ENCODE measurements at places on chromosomes 1 and 21. TPM values are rescaled to one million over a fixed set of nuclear protein-coding genes. Genes with fewer than 3 reads are reported as not detected.

- no peaks in the 10 kb centered on the region for H3K27me3 ChIP-seq
- H3K4me1 ChIP-seq: peaks cover 78% of the 10 kb centered on the region
- H3K36me3 ChIP-seq: peaks cover 7% of the 10 kb centered on the region
- H3K4me3 ChIP-seq: no peak overlapping the region
- DNase-seq: no peak
Observed at GRCh38 chr1:91793189-91793588, 92.8 kb downstream of the TGFBR3 start.

- peaks cover 2% of the 10 kb centered on the region for H3K36me3 ChIP-seq
- no peaks in the 10 kb centered on the region for H3K27me3 ChIP-seq
- DNase-seq: no peak
- H3K4me3 ChIP-seq: no peak overlapping the region
- peaks cover 14% of the 10 kb centered on the region for H3K4me1 ChIP-seq
- peak overlapping the region; percentile 62 for H3K27ac ChIP-seq
Observed at GRCh38 chr1:100597061-100597741, 59.3 kb downstream of the GPR88 start.

- DNase-seq: no peak
- no peaks in the 10 kb centered on the region for H3K36me3 ChIP-seq
- no peak overlapping the region for H3K27ac ChIP-seq
- no peak overlapping the region for H3K4me3 ChIP-seq
- H3K4me1 ChIP-seq: peaks cover 10% of the 10 kb centered on the region
Observed at GRCh38 chr1:71651214-71651613, 570.4 kb upstream of the ZRANB2 start.

DNA sequence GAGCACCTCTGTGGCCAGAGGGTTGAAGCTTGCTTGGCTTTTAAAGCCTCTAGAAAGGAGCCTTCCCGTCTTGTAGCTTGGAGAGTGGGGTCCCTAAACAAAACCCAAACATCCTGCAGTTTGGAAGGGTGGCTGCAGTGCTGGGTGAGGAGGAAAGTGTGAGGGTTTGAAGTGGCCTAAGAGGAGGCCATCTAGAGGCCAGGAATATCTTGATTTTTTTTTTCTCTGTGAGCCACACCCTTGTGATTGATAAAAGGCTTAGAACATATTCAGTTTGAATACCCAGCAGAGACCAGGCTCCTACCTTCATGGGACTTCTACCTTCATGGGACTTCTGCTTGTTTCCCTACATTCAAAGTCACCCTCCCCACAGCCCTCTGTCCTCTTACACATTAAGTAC, 37.3 kb upstream of the PIGV start:
- H3K36me3 ChIP-seq: peaks cover 37% of the 10 kb centered on the region
- no peak for DNase-seq
- peaks cover 12% of the 10 kb centered on the region for H3K4me1 ChIP-seq
- H3K4me3 ChIP-seq: no peak overlapping the region
- no peaks in the 10 kb centered on the region for H3K27me3 ChIP-seq

GRCh38 chr1:93816970-93817678, 61.9 kb downstream of the DNTTIP2 start:
- H3K27me3 ChIP-seq: no peaks in the 10 kb centered on the region
- H3K4me1 ChIP-seq: peaks cover 39% of the 10 kb centered on the region
- H3K36me3 ChIP-seq: no peaks in the 10 kb centered on the region
- no peak for DNase-seq
- no peak overlapping the region for H3K4me3 ChIP-seq

DNA sequence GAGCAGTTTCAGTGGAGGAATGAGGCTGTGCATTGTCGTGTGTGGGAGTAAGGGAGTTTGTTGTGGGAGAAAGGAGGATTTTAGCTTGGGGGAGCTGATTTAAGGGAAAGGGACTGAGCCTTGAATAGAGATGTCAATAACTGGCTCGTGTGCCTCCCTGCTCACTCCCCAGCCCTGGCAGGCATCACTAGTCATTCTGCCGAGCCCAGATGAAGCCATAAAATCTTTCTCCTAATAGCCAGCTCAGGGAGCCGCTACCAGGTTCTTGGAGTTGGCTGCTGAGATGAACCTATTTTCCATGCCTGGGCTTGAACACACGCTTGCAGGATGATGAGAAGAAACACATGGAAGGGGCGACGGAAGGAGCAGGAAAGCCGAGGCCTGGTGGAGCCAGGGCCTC, 65.0 kb upstream of the POU3F1 start:
- peaks cover 16% of the 10 kb centered on the region for H3K27me3 ChIP-seq
- H3K4me1 ChIP-seq: no peaks in the 10 kb centered on the region
- H3K36me3 ChIP-seq: no peaks in the 10 kb centered on the region
- H3K27ac ChIP-seq: no peak overlapping the region
- DNase-seq: no peak

GRCh38 chr21:45991606-45992300, 10.2 kb downstream of the COL6A1 start:
- DNase-seq: peak; percentile 82
- no peaks in the 10 kb centered on the region for H3K27me3 ChIP-seq
- H3K4me3 ChIP-seq: no peak overlapping the region
- peaks cover 15% of the 10 kb centered on the region for H3K36me3 ChIP-seq
- peak overlapping the region; percentile 38 for H3K27ac ChIP-seq

DNA sequence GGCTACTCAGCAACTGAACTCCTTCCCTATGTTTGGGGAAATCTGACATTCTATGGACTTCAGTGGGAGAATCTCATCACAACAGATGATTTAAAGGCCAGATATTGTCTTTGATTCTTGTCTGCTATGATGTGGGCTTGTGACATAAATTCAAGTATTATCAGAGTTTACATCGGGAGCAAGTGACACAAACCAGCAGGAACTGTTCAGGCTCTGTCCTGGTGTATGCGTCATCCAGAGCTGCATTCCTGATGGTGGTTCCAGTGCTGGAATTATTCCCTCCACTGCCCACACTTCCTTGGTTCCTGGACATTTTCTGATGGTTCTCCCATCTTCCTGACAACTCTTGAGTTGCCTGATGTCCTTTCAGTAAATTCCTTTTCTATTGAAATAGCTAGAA, 10.8 kb upstream of the LSM10 start:
- peaks cover 2% of the 10 kb centered on the region for H3K4me1 ChIP-seq
- H3K27me3 ChIP-seq: no peaks in the 10 kb centered on the region
- DNase-seq: no peak
- H3K4me3 ChIP-seq: no peak overlapping the region
- no peak overlapping the region for H3K27ac ChIP-seq

DNA sequence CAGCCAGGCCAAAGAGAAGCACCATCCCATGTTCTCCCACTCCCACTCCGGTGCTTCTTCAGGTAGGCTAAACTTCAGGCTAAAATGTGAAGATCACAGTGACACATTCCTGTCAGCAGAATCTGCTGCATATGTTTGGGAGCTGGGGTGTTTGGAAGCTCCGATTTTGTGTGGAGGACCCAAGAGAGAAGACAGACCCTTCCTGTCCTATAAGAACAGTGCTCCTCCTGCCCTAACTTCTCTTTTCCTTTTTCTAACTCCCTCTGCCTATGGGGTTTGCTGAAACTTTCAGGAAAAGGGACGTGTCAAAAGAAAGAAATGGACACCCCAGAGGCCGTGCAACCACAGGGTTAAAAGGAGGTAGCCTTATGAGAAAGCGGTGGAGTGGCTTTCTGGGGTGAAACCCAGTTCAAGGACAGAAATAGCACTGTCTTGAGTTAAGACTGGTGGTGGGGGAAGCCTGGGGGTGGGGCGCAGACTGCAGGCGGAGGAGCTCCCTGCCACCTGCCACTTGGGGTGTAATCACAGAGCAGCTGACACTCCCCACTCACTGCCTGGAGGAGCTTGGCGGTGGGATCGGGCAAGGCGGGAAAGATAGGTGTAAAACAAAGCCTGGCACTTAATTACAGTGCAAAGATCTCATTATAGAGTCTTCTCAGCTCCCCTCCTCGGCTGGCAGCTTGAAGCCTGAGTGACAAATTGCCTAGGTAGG, 645 bp upstream of the TLR5 start:
- H3K36me3 ChIP-seq: peaks cover 3% of the 10 kb centered on the region
- DNase-seq: no peak
- peaks cover 5% of the 10 kb centered on the region for H3K4me1 ChIP-seq
- H3K27me3 ChIP-seq: peaks cover 31% of the 10 kb centered on the region
- H3K4me3 ChIP-seq: peak overlapping the region; percentile 68
- H3K27ac ChIP-seq: no peak overlapping the region

OR2L3 gene
- total RNA-seq: not detected

CRNN gene
- total RNA-seq: not detected

DNA sequence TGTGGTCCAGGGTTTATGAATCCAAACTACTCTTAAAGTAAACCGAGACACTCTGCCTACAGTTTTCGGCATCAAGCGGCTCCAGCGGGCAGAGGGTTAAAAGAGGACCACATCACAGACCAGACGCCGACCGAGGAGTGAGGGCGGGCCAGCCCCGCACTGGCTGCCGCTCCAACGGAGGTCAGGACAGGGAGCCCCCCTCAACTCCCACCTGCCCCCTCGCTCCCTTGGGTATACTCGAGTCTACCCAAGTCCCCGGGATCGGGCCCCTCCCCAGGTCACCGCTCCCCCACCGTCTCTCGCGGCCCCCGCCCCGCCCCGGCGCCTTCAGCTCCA, 312 bp downstream of the ARNT start:
- H3K27ac ChIP-seq: peak overlapping the region; percentile 88
- peaks cover 19% of the 10 kb centered on the region for H3K4me1 ChIP-seq
- peaks cover 3% of the 10 kb centered on the region for H3K36me3 ChIP-seq
- H3K27me3 ChIP-seq: no peaks in the 10 kb centered on the region

POU3F1 gene
- 1.8 TPM for total RNA-seq

OR6N1 gene
- not detected for total RNA-seq

SPRR2D gene
- total RNA-seq: not detected

LCK gene
- total RNA-seq: not detected

- peak overlapping the region; percentile 96 for H3K4me3 ChIP-seq
- peak overlapping the region; percentile 93 for H3K27ac ChIP-seq
- DNase-seq: peak; percentile 85
- no peaks in the 10 kb centered on the region for H3K36me3 ChIP-seq
- no peaks in the 10 kb centered on the region for H3K27me3 ChIP-seq
Observed at GRCh38 chr1:243849421-243850201, 432 bp downstream of the AKT3 start.

CALML6 gene
- 2.7 TPM for total RNA-seq

GRCh38 chr1:116769104-116769452, 14.8 kb downstream of the CD2 start:
- H3K36me3 ChIP-seq: no peaks in the 10 kb centered on the region
- DNase-seq: no peak
- H3K4me1 ChIP-seq: no peaks in the 10 kb centered on the region
- no peak overlapping the region for H3K4me3 ChIP-seq
- H3K27ac ChIP-seq: no peak overlapping the region
- peaks cover 17% of the 10 kb centered on the region for H3K27me3 ChIP-seq

Measured in osteocyte (in vitro differentiated cells).